ENCODE measurements at places on chromosomes 2 and 18.

GRCh38 chr18:79644006-79644665, 35.5 kb upstream of the CTDP1 start:
- DNase-seq = peak; percentile 75

GRCh38 chr2:159199761-159200465, 86.6 kb downstream of the WDSUB1 start:
- DNase-seq = no peak

DNA sequence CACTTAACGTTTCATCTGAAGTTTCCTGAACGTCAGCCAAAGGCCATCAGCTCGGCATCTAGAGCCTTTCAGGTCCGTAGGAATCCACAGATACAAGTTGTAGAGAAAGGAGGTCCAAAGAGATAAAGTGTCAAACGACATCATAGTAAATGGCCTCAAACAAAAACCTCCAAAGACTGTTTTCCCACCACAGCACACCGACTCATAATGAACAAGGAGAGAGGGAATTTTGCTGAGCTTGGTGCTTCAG, 150.3 kb downstream of the PXDN start:
- no peak for DNase-seq

GRCh38 chr2:176066645-176067588, 16.8 kb downstream of the EVX2 start:
- no peak for DNase-seq
